Activated T-cell treated with anti-CD3 and anti-CD28 coated beads, Interleukin-2, amount 50 U/mL, for 4 hours (primary cell): ENCODE measurements at places on chromosomes 4 and X. TPM values are rescaled to one million over a fixed set of nuclear protein-coding genes. Genes with fewer than 3 reads are reported as not detected.

The SPATA4 gene
- total RNA-seq = not detected

The ANKRD50 gene
- total RNA-seq = 0.22 TPM

The OTUD6A gene
- not detected for total RNA-seq

The DUX4 gene
- total RNA-seq = 0.26 TPM

The MAGED4 gene
- 0.60 TPM for total RNA-seq

- DNase-seq = no peak
Observed at GRCh38 chrX:38473701-38474100, 87.6 kb upstream of the TSPAN7 start.

DNA sequence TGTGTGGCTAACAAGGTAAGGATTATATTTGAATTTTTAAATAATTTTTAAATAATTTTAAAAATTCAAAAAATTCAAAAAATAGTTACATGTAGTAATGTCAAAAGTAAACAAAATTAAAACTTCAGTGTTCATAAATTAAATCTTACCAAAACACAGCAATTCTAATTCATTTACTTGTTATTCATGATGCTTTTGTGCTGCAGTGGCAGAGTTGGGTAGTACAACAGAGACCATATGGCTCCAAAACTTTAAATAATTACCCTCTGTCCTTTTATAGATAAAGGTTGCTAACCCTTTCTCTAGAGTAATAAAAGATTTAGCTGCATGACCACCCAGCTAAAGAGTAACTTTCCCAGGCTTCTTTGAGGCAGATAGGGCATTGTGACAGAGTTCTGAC is 1355.6 kb downstream of the FSTL5 start:
- DNase-seq = no peak

DNA sequence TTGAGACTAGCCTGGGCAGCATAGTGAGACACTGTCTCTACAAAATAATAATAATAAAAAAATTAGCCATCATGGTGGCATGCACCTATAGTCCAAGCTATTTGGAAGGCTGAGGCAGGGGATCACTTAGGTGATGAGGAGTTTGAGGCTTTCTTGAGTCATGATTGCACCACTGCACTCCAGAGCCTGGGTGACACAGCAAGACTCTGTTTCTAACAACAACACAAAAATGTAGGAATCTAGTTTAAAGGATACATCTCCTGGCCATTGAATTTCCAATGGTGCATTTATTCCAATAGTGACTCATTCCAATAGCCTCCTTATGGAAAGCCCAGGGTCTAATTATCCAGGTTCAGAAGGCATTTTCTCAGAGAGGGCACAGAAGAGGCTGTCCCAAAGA is 21.9 kb upstream of the HERC6 start:
- DNase-seq = no peak

- peak; percentile 7 for DNase-seq
Observed at GRCh38 chrX:39477031-39477761, 620.6 kb downstream of the BCOR start.

- DNase-seq = no peak
Observed at GRCh38 chrX:40424259-40424658, 156.5 kb upstream of the ATP6AP2 start.

DNA sequence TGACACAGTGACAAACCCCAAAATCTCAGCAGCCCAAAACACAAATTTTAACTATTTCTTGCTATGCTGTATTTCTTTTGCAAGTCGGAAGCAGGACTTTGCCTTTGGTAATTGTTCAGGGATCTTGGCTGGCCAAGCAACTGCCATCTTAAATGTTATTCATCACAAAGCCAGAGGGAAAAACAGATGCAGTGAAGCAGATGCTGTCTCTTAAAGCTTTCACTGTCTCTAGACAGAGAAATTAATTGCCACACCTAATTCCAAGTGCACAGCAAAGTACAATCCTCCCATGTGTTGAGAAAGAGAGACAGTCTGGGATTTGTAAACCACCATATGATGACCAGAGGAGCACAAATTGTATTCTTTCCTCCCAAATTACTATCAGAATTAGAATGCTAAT is 30.0 kb upstream of the GALNT7 start:
- no peak for DNase-seq

DNA sequence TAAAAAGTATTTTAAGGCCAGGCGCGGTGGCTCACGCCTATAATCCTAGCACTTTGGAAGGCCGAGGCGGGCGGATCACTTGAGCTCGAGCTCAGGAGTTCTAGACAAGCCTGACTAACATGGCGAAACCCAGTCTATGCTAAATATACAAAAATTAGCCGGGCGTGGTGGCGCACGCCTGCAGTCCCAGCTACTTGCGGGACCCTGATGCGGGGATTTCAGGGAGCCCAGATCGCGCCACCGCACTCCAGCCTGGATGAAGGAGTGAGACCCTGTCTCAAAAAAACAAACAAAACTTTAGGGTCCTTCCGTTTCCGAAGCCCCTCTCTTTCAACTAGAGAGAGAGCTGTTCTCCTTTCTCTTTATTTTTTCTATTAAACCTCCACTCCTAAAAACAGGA is 1.2 kb downstream of the SLC25A31 start:
- DNase-seq = no peak

GRCh38 chrX:43892336-43892870 is 10.2 kb upstream of the MAOB start:
- no peak for DNase-seq

DNA sequence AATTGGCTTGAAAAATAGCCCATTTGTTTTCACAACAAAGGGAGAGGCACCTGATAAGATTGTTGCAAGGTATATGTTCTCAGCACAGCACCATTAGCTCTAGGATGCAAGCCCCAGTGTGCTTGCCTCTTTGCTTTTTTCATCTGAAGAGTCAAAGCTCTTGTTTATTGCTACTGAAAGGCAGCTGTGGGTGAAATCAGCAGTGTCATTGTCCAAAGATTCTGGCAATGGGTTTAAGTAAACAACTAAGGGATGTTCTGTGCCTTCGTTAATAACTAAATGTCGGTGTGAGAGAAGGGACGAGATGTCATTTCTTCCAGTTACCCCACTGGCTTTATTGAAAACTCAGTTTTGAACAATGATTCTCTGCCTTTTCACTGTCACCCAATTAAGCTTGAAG is 567.7 kb downstream of the KCNIP4 start:
- DNase-seq = no peak

DNA sequence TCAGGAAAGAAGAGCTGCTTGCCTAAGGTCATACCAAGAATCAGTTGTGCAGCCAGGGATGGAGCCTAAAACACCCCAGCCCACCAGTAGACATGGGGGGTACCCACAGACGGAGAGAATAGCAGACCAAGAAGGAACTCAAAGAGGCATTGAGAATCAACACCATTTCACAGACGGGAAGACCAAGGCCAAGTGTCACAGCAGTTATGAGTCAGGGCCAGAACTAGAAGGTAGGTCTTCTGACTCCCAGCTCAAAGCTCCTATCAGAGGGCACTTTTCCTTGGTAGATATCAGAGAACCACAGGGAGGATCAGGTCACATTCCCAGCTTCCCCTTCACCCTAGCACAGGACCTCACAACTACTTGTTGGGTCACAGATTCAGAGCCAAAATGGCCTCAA is 14.5 kb downstream of the OTUD5 start:
- no peak for DNase-seq

GRCh38 chr4:13452927-13453579 is 31.1 kb downstream of the RAB28 start:
- no peak for DNase-seq

DNA sequence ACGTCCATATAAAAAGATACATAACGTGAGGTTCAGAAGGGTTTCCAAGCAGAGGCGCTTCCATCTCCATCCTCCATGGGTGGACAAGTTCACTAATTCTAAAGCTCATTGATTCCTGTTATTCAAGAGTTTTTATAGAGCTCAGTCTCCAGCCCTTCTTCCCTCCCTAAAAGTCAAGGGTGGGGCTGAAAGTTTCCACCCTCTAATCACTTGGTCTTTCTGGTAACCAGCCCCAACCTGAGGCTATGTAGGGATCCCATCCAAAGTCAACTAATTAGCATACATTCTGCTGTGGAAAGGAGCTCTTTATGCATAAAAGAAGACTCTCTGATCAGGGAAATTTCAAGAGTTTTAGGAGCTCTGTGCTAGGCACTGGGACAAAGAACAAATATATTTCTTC is 46.9 kb upstream of the VEGFC start:
- no peak for DNase-seq
